ENCODE measurements at places on chromosomes 13 and 19.
A peak's percentile ranks its signal among the peaks of the same experiment; 100 is the strongest.

GRCh38 chr13:109869312-109870237 is 83.2 kb upstream of the IRS2 start:
- DNase-seq, result peak; percentile 66

GRCh38 chr19:17953869-17954268 is 13.0 kb upstream of the KCNN1 start:
- no peak for DNase-seq

- DNase-seq, result no peak
Observed at GRCh38 chr13:73832128-73832588, 302.0 kb downstream of the KLF12 start.

DNA sequence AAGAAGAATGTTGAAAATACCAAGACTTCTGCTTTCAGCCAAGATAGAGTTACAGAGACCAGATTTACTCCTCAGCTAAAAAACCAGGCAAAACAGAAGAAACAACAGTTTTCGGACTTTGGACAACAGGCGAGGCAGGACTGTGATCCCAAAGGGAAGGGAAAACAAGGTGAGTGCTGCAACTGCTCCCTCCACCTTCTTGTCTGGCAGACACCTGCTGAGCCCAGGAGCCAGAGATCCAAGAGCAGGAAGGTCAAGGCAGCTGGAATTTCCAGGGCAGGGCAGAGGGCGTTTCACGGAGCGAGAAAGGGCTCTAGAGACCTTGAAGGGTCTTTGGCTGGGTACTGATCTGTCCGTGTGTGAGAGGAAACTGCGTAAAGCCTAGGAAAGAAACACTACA is 32.9 kb upstream of the SLC7A9 start:
- no peak for DNase-seq

DNA sequence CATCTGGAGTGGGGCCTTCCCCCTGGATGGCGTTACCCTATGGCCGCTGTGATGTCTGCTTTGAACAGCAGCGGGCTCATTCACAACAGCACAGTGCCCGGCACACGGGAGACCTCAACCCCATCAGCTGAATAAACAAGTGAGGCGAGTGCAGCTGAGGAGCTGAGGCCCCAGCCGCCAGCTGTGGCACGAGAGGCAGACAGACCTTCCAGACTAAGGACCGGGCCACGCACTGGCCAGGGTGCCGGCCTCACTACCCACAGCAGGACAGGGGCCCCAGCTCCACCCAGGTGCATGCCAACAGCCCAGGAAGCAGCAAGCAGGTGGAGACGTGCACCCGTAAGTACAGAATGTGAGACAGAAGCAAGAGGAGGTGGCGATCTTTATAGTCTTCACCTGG is 39.6 kb downstream of the STK24 start:
- no peak for DNase-seq

GRCh38 chr19:19606021-19606420 is 12.5 kb downstream of the PBX4 start:
- no peak for DNase-seq

- DNase-seq, result no peak
Observed at GRCh38 chr13:84443463-84443862, 561.2 kb upstream of the SLITRK1 start.

- DNase-seq, result no peak
Observed at GRCh38 chr13:75384879-75385707, 96.9 kb downstream of the TBC1D4 start.

GRCh38 chr19:2188708-2189385 is 25.1 kb downstream of the DOT1L start:
- no peak for DNase-seq

DNA sequence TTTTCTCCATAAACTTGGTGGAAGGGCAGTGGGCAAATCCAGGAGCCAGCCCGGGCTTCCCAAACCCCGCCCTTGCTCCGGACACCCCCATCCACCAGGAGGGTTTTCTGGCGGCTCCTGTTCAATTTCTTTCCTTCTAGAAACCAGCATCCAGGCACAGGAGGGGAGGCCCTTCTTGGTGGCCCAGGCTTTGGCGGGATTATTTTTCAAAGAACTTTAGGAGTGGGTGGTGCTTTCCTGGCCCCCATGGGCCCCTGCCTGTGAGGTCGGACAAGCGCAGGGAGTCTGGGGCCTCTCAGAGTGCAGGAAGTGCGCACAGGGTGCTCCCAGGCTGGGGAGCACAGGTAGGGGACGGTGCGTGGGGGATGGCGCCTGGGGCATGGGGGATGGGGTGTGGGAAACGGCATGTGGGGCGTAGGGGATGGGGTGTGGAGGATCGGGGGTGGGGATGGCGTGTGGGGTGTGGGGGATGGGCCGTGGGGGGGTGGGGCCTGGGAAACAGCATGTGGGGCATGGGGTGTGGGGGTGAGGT is 396 bp downstream of the F7 start:
- DNase-seq, result no peak

- no peak for DNase-seq
Observed at GRCh38 chr19:34989298-34989697, 10.8 kb upstream of the GRAMD1A start.

Data from NCI-H524 treated with DMSO at 0.1 percent for 48 hours (cell line).